ENCODE measurements at places on chromosomes 2 and 18. TPM values are rescaled to one million over a fixed set of nuclear protein-coding genes. Genes with fewer than 3 reads are reported as not detected.

COL4A4 gene
- total RNA-seq: 0.16 TPM

- H3K4me3 ChIP-seq: no peak overlapping the region
- DNase-seq: no peak
- no peaks in the 10 kb centered on the region for H3K4me1 ChIP-seq
- no peaks in the 10 kb centered on the region for H3K36me3 ChIP-seq
- no peaks in the 10 kb centered on the region for H3K27me3 ChIP-seq
- no peak overlapping the region for H3K27ac ChIP-seq
Measured at GRCh38 chr2:162212366-162212765, 30.9 kb downstream of the FAP start.

DNA sequence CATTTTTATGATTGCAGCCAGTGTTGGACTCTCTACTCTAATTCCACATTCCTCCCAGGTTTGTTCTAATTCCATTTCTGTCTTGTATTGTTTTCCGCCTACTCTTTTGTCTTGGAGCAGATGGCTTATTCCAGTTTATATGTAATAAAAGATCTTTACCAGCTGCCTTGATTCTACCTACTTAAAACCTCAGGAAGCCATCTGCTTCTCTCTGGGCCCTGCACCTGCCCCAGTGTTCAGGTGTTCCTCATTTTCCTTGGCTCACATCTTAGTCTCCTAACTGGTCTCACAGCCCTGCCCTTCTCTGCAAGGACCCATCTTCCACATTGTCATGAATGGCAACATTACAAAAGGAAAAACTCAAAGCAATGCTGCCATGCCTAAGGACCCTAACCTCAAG lies 21.0 kb upstream of the IL37 start:
- no peak overlapping the region for H3K4me3 ChIP-seq
- H3K4me1 ChIP-seq: no peaks in the 10 kb centered on the region
- no peaks in the 10 kb centered on the region for H3K36me3 ChIP-seq
- DNase-seq: no peak

CCDC148 gene
- total RNA-seq: 1.4 TPM

- no peaks in the 10 kb centered on the region for H3K27me3 ChIP-seq
- H3K27ac ChIP-seq: no peak overlapping the region
- H3K4me3 ChIP-seq: no peak overlapping the region
- peaks cover 6% of the 10 kb centered on the region for H3K4me1 ChIP-seq
Measured at GRCh38 chr2:96565111-96565510, 28.6 kb downstream of the ARID5A start.

GRCh38 chr18:39946623-39947061 lies 2008.4 kb upstream of the PIK3C3 start:
- H3K4me3 ChIP-seq: no peak overlapping the region
- H3K27ac ChIP-seq: no peak overlapping the region
- H3K27me3 ChIP-seq: no peaks in the 10 kb centered on the region
- H3K4me1 ChIP-seq: no peaks in the 10 kb centered on the region
- no peaks in the 10 kb centered on the region for H3K36me3 ChIP-seq
- DNase-seq: no peak

PCARE gene
- not detected for total RNA-seq

INO80D gene
- total RNA-seq: 18.8 TPM

DNA sequence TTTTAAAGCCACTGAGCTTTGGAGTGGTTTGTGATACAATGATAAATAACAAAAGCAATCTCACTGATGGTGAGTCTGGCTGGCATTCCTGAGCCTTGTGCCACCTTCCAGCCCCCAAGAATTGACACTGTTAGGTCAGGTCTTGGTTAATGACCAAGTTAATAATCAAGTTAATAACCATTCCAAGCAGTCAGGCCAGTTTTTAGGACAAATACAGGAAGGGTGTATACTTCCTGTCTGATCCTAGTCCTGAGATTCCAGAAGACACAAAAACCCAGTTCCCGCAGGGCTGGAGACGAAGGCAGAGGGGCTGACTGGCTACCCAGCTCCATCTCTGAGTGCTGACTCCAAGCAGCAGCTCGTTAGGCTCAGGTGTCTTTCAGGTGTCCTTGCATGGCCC lies 74.6 kb upstream of the LAPTM4A start:
- no peak overlapping the region for H3K27ac ChIP-seq
- no peak for DNase-seq
- H3K36me3 ChIP-seq: no peaks in the 10 kb centered on the region

DNA sequence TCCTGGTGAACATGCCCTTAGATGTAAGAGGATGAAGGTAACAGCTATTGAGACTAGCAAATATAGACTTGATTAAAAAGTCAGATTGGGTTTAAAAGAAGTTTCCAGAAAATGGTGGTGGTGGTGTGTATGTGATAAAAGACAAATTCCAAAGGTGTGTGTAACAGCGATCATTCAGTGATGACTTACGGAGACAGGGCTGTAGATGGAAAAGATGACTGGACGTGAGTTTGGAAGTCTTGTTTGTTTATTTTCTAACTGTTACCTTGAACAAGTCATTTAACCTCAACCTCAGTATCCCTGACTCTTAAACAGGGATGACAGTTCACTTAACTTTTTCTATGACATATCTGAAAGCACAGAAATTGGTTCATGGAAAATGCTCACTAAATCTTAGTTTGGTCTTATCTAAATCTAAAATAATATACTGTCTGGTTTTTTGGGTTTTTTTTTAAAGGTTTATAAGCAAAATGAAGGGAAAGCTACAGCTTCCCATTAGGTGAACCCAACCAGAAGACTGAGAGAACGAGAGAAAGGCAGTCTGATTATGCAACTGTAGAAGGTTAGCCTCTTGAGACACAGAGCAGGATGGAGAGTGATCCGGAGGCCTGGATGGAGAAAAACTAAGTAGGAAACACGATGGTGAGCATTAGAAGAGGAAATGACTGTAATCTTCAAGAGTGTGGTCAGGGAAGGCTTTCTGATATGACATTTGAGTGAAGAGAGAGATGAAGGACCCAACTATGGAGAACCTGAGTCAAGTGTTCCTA lies 71.9 kb downstream of the TCF4 start:
- no peak for DNase-seq
- no peak overlapping the region for H3K27ac ChIP-seq
- H3K36me3 ChIP-seq: no peaks in the 10 kb centered on the region
- peaks cover under 1% of the 10 kb centered on the region for H3K4me1 ChIP-seq
- no peaks in the 10 kb centered on the region for H3K27me3 ChIP-seq
- H3K4me3 ChIP-seq: no peak overlapping the region

TMEM247 gene
- total RNA-seq: not detected

DNA sequence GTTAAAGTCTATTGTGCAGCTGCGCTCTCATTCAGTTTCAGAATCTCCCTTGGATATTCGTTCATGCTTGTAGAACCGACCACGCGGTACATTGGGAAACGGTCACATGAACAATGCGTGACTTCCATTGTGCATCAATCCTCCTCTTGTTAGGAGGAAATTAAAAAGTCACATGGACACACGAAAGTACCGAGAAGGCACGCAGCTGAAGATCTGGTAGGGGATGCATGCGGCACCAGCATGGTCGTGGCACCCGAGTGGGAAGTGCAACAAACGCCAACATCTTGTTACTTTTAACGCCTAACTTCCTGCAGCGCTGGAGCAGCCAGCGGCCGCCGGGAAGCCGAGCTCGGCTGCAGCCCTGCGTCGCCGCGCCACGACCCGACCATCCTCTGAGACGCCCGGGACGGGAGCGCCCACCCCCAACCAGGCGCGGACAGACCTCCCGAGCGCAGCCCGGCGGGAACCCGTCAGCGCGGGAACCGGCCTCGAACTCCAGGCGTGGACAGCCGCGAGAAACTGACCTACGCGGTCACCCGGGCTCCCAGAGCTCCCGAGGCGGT lies 412 bp downstream of the OSBPL1A start:
- peaks cover 32% of the 10 kb centered on the region for H3K4me1 ChIP-seq
- H3K4me3 ChIP-seq: peak overlapping the region; percentile 89
- no peaks in the 10 kb centered on the region for H3K36me3 ChIP-seq
- peak overlapping the region; percentile 97 for H3K27ac ChIP-seq
- DNase-seq: no peak

DNA sequence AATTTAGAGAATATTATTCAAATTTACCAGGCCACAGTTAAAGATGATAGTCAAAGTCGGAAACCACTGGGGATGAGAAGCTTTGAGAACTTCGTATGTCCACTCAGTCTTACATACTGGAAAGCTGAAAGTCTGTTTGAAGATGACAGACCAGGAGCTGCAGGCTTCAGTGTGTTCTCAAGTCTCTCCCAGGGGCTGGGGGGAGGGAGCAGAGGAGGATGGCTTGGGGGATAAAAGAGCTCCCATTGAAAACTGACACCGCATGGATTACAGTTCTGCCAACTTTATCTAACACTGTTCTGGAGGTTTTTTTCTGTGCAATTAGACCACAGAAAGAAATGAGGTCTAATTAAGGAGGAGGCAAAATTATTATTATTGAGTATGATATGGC lies 170.5 kb upstream of the ALKAL2 start:
- peaks cover 43% of the 10 kb centered on the region for H3K4me1 ChIP-seq
- no peak overlapping the region for H3K4me3 ChIP-seq
- no peak overlapping the region for H3K27ac ChIP-seq
- H3K36me3 ChIP-seq: no peaks in the 10 kb centered on the region
- no peaks in the 10 kb centered on the region for H3K27me3 ChIP-seq

DNA sequence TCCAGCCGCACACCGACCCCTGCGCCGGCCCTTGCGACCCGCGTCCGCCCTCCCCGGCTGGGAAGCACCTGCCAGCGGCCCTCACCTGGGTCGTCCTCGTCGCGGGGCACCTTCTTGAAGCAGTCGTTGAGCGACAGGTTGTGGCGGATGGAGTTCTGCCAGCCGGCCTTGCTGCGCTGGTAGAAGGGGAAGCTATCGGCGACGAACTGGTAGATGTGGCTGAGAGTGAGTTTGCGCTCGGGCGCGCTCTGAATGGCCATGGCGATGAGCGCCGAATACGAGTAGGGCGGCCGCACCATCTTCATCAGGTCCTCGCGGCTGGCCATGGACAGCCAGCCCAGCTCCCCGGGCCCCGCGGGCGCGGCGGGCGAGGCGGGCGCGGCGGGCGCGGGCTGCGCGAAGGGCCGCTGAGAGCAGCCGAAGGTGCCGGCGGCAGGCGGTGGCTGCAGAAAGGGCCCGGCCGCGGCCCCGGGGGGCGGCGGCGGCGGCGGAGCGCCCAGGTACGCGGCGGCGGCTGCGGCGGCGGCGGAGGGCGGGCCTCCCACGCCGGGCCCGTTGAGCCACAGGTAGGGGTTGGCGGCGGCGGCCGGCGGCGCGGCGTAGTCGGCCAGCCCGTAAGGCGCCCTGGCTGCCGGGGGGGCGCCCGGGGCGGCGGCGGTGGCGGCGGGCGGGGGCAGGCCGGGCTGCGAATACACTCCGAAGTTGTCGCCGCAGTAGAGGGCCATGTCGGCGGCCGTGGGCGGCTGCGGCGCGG lies 505 bp downstream of the FOXI3 start:
- peak; percentile 20 for DNase-seq
- peak overlapping the region; percentile 3 for H3K4me3 ChIP-seq
- H3K27ac ChIP-seq: no peak overlapping the region
- peaks cover 5% of the 10 kb centered on the region for H3K4me1 ChIP-seq

- peaks cover 31% of the 10 kb centered on the region for H3K4me1 ChIP-seq
- no peak for DNase-seq
- H3K4me3 ChIP-seq: no peak overlapping the region
Measured at GRCh38 chr2:191329841-191330240, 84.6 kb downstream of the MYO1B start.

DNA sequence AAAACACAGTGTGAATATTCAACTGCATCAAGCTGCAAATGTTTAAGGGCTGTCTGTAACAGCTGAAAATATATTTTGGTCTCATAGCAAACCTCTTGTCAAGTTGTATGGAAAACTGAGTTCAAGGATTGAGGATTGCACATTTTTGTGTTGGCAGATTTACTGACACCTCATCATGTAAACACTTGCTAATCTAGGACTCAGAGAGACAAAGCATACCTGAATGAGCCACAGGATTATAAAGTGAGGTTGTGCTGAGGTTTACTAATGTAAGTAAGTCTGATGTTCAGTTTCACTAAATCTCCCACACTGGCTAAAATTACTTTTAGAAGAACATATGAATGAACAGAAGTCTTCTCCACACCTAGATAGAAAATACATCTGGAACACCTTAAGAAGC lies 1993.1 kb upstream of the CELF4 start:
- H3K4me3 ChIP-seq: no peak overlapping the region
- H3K27ac ChIP-seq: no peak overlapping the region
- no peak for DNase-seq
- H3K36me3 ChIP-seq: peaks cover 2% of the 10 kb centered on the region
- no peaks in the 10 kb centered on the region for H3K4me1 ChIP-seq
- H3K27me3 ChIP-seq: no peaks in the 10 kb centered on the region

DNA sequence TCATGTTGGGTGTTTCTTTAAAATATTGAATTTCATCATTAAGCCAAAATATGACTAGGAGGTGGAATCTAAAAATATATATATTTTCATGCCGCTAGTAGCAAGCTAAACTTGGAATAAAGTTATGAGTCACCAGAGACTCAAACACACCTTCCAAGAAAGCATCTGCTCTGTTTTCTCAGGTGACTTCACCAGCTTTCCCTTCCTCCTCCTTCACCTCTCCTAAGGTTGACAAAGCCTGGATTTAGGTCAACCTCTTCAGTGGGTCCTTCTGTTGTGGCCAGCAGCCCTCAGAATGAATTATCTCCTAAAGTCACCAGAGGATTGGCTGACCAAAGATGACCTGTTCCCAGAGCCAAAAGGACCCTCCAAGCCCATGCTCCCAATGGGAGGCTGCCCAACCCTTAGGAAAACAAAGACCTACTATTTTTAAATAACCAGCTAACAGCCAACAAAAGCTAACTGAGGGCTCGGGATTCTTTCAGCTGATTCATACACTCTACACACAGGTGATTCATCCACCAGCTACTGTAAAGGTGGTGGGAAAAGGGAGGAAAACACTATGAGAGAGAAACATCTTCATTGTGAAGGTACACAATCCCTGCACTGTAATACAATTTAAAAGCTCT lies 113.9 kb downstream of the MYO5B start:
- H3K4me1 ChIP-seq: no peaks in the 10 kb centered on the region
- H3K36me3 ChIP-seq: no peaks in the 10 kb centered on the region
- H3K27me3 ChIP-seq: peaks cover 17% of the 10 kb centered on the region
- H3K27ac ChIP-seq: no peak overlapping the region
- DNase-seq: no peak

ALPG gene
- total RNA-seq: not detected

SLC25A12 gene
- 20.5 TPM for total RNA-seq

DNA sequence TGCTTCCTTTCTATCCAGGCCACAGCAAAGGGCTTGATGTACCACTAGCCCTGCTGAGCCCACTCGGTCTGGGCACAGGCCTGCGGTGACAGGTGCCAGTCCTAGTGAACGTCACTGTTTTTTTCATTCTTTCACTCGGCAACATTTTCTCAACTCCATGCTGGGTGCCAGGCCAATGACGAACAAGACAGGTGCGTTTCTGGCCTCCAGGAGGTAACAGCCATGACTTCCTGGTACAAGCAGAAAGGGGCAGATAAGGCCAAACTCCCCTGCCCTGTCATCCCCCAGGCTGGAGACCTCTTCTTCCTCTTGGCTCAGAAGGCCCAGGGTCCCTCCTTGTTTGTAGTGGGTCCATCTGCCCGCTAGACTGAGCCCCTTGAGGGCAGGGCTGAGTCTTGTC lies 55.7 kb upstream of the OTOF start:
- no peak for DNase-seq
- no peak overlapping the region for H3K4me3 ChIP-seq
- H3K36me3 ChIP-seq: no peaks in the 10 kb centered on the region

GRCh38 chr2:190847504-190848081 lies 33.0 kb upstream of the GLS start:
- H3K27ac ChIP-seq: no peak overlapping the region
- H3K27me3 ChIP-seq: peaks cover 3% of the 10 kb centered on the region
- no peak overlapping the region for H3K4me3 ChIP-seq
- no peaks in the 10 kb centered on the region for H3K4me1 ChIP-seq

Measured in neural crest cell (in vitro differentiated cells).